ENCODE measurements at places on chromosomes 12 and 14.
A peak's percentile ranks its signal among the peaks of the same experiment; 100 is the strongest.

DNA sequence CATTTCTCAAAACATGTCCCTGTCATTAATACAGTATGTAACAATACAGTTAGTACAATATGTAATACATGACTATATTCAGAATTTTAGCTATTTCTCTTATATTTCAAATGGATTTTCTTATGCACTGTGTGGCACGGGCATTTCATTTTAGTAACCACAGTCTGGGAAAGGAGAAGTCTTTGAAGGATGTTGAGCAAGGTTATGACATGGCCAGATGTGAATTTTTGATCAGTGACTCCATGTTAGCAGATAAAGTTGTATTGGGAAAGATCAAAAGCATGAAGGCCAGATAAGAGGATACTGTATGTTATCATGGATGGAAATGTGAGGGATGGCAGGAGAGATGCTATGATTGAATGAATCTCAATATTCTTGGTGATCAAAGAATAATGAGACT is 285.2 kb downstream of the NAV3 start:
- DNase-seq: no peak

- DNase-seq: no peak
Measured at GRCh38 chr12:10397296-10397695, 7.5 kb upstream of the KLRK1 start.

DNA sequence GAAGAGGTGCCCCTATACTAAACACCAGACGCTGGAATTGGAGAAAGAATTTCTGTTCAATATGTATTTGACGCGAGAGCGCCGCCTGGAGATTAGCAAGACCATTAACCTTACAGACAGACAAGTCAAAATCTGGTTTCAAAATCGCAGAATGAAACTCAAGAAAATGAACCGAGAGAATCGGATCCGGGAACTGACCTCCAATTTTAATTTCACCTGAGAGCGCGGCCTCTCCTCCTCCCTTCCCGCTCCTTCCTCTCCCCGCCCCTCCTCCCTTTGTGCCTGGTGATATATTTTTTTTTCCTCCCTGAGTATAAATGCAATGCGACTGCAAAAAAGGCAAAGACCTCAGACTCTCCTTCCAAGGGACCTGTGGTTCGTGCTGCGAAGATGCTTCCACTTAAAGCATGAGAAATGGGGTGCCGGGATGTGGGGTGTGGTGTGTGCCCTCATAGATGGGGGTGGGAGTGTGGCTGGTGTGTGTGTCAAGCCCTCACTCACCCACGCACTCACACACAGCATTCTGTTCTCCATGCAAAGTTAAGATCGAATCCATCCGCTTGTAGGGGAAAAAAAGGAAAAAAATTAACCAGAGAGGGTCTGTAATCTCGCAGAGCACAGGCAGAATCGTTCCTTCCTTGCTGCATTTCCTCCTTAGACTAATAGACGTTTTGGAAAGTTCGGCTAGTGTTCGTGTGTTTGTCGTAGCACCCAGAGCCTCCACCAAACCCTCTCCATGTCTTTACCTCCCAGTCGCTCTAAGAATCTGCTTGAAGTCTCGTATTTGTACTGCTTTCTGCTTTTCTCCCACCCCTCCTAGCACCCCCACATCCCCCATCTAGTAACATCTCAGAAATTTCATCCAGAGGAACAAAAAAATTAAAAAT is 4.5 kb downstream of the HOXC10 start:
- peak; percentile 17 for DNase-seq

GRCh38 chr12:58888131-58888783 is 32.0 kb downstream of the LRIG3 start:
- no peak for DNase-seq

- DNase-seq: no peak
Measured at GRCh38 chr12:38124247-38125012, 192.1 kb upstream of the ALG10B start.

- DNase-seq: no peak
Measured at GRCh38 chr12:70983692-70984091, 63.2 kb upstream of the PTPRR start.

DNA sequence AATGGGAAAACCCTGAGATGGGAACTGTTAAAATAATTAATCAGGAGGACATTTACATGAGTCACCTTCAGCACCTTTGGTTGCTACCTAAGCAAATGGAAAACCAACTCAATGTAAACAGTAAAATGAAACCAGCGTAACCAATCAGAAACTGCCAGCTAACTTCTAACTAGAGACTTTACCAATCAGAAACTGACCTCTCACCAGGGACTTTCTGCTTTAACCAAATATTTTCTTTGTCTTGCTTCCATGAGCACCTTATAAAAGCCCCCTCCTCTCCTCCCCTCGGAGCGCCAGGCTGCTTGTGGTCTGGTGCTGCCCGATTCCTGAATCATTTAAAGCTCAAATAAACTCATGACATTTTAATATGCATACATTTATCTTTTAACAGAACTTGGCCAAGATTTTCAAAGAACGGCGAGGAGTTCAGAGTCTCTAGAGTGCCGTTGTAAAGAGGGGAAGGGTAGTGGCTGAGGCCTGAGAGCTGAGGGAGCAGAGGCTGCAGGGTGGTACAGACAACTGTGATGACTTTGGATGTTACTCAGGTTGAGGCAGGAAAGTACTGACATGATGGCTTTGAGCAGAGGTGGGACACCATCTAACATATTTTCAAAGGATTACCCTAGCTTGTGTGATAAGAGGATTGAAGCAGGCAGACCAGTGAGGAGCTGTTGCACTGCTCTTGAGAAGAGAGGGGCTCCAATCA is 183.6 kb downstream of the CRADD start:
- no peak for DNase-seq

DNA sequence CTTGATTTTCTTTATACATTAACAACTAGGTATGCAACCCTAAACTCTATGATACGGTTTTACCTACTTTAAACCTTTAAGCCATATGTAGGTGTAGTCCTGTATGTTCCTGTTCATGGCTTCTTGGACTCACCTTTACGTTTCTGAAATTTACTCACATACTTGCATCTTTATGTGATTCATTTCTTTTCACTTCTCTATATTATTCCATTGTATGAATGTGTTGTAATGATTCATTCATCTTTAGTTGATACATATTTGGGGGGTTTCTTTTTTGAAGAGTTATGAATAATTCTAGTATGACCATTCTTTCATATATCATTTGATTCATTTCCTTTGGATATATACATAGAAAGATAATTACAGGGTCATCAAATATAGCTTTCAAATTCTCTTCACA is 2.4 kb upstream of the TAS2R50 start:
- no peak for DNase-seq

GRCh38 chr12:76096079-76096646 is 11.7 kb upstream of the NAP1L1 start:
- DNase-seq: no peak

DNA sequence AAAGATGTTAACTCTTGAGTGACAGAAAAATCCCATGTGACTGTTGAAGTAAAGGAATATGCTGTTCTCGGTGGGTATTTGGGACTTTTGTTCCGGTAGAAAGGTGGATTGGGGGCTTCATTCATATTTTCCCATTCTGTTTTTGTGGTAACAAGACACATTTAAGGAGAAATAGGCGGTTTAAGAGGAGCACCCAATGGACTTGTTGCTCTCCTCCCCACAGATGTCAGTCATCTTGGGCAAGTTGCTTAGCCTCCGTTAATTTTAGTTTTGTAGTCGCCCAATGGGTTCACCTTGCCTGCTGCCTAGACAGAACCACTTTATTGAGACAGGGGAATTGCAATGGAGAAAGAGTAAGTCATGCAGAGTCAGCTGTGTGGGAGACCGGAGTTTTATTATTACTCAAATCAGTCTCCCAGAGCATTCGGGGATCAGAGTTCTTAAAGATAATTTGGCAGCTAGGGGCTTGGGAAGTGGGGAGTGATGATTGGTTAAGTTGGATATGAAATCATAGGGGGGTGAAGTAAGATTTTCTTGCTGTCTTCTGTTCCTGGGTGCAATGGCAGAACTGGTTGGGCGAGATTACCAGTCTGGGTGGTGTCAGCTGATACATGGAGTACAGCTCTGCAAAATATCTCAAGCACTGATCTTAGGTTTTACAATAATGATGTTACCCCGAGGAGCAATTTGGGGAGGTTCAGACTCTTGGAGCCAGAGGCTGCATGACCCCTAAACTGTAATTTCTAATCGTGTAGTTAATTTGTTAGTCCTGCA is 50.3 kb downstream of the SLC38A1 start:
- peak; percentile 11 for DNase-seq

DNA sequence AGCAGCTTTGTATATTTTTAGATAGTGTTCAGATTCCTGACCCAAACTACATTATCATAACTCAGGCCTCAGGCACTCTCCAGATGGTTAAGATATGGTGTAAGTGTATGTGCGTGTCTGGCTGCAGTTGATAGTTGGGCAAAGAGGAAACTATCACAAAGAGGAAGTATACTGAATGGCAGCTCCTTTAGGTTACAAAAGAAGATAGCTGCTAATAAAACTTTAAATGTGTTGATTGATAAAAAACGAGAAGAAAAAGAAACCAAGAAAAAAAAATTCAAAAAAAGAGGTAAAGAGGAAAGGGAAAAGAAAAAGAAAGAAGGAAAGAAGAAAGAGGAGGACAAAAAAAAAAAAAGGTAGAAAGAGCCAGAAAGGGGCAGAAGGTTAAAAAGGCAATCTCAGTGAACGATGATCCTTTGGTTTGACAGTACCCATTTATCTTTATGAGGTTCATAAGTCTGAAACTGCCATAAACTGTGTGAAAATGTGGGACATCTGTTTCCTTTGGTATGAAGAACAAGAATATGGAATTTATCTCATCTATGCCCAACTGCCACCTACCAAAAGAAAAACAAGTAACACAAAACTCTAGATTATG is 42.2 kb downstream of the TAOK3 start:
- DNase-seq: no peak

DNA sequence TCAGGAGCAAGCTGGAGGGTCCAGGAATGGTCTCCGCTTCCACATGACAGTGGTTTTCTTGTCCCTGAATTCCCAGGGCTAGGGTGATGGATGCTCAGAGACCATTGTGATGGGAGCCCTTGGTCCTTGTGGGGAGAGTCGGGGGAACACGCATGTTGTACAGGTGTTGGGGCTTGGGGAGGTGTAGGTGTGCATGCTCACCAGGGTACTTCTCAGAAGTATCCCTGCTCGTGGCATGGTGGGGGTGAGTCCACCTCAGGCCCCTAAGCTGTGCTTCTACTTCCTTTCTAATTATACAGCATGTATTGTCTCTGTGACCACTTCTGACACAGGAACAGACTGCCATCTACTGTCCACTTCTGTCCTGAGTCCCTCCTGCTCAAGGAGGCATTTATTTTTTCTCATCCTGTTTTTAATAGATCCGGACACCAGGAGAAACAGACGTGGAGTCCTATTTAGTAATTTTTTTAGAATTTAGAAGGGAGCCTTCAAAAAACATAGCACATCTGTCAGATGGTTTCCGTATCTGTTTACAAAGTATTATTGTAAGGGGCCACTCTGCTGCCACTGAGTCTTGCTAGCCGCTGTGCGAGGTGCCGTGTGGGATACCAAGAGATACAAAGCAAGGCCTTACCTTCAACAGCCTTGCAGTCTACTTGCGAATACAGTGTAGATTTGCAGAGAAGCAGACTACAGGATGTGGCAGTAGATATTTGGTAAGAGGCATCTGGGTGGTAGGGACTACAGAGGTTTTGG is 10.5 kb downstream of the NTF3 start:
- DNase-seq: no peak

DNA sequence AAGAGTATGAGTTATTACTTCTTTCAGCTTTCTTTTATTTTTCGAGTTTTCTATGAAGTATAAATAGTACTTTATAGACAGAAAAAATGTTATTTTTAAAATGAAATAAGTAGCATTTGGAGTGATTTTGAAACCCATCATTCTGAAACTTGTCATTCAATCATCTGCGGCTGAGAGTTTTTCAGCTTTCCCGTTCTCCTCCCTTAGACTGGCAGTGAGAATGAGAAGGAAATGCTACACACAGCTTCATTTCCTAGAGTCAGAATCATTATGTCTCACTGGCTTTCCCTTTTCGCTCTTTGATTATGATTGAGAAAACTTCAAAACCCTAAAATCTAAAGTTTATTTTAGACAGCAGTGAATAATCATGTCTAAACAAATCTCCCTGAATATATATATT is 33.7 kb upstream of the GNPNAT1 start:
- DNase-seq: no peak

DNA sequence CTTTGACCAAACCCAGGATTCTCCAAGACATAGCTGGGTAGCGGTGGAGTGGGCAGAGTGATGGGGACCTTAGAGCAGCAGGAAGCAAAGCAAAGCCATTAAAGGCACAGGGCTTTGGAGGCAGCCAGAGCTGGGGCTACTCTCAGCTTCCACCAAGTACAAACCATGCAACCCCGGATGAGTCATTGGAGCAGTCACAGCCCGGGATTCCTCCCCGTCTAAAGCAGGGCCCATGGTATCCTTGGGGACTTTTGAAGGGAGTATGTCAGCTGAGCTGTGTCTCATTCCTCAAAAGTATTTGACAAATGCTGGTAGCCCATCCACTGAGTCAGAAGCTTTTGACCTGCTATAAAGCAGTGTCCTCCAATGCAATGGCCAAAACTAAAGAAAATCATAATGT is 9.7 kb upstream of the IFI27 start:
- no peak for DNase-seq

GRCh38 chr14:101191721-101192660 is 288.5 kb upstream of the RTL1 start:
- DNase-seq: no peak

DNA sequence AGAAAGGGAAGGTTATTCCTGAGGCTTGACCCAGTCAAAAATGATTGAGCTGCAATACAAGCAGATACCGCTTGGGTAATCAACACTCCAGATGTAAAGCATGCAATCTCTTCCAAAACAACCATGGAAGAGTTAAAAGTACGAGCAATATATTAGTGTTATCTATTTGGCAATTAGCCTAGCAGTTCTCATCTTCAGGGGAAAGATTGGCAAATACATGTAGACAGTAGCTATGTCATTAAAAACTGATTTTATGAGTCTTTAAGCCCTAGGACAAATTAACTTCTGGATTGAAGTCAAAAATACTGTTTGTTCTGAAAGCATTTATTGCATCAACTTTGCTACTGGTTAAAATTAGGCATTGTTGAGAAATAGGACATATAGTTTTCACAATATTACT is 9.3 kb upstream of the GYS2 start:
- no peak for DNase-seq

DNA sequence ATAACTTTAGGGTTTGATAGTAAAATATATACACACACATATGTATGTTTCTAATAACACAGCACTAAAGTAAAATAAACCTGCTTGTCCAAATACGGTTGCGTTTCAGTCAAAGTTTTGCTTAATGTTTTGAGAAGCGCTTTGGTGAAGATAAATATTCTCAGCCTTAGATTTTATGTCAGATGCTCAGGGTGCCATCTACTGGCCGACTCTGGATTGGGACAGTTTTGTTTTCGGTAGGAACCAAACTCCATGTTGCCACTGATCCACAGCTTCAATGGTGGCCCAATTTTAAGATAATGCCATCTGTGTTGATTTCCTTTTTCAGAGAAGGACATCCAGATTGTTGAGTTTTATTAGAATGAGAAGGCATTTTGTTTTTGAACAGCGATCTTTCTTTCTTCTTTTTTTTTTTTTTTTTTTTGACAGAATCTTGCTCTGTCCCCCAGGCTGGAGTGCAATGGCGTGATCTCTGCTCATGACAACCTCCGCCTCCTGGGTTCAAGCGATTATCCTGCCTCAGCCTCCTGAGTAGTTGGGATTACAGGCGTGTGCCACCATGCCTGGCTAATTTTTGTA is 43.1 kb downstream of the LLPH start:
- DNase-seq: peak; percentile 20

Data from stimulated activated naive CD4-positive, alpha-beta T cell treated with Interleukin-2 at 50 U/mL for 16 hours (primary cell).